ENCODE measurements at places on chromosomes 11 and 22.

DNA sequence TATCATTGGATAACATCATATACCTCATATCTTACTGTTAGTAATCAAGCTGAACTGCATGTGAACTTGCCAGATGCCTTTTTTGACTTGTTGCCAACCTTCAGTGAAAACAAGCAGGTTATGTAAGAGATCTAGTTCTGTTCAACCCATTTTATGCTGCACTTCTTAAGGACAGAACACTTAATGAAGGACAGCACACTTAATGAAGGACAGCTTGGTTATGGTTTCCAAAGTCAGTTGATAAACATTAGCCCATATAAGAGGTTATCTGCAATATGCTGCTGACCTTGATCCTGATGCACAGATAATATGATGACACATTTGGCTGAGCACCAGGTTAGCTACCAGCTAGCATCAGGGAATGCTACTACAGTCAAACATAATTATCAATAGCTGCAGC is 358.7 kb upstream of the PDGFD start:
- DNase-seq, result no peak

DNA sequence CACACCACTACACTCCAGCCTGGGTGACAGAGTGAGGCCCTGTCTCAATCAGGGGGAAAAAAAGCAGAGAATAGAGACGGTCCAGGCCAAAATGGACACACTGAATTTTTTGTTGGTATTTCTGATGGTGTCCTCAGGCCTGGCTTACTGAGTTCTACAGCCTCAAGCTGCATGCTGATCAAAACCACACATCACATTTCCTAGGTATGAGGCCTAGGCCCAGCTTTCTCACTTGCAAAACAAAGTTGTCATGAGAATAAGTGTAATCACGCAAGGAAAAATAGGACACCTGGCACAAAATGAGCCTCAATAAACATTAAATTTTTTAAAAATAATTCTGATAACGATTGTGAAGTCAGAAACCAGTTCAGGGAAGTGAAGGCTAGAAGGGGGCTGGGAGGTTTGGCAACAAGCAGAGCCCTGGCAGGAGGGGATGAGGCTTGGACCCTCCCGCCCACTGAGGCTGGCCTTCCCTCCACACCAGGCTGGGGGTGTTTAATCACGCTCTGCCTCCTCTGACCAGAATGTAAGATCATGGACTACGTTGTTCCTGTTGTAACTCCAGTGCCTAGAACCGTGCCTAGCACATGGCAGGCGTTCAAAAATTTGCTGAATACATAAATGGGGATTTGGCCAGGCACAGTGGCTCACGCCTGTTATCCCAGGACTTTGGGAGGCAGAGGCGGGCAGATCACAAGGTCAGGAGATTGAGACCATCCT is 18.1 kb downstream of the PACSIN2 start:
- DNase-seq, result no peak

DNA sequence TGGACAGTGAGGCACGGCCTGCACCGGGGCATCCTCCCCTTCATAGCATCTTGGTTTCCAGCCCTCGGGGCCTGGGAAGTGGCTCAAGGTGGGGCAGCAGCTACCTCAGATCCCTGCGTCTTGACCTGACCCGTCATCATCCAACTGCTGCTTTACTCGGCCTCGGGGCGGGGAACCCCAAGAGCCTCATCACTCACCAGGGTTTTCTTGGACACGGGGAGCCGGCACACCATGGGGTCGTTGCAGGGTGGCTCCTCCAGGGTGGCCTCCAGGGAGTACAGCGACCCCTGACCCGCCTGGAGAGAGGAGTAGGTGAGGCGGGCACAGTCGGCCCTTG is 651 bp downstream of the CTSF start:
- DNase-seq, result no peak

GRCh38 chr11:105553025-105553424 is 56.8 kb upstream of the GRIA4 start:
- DNase-seq, result no peak

DNA sequence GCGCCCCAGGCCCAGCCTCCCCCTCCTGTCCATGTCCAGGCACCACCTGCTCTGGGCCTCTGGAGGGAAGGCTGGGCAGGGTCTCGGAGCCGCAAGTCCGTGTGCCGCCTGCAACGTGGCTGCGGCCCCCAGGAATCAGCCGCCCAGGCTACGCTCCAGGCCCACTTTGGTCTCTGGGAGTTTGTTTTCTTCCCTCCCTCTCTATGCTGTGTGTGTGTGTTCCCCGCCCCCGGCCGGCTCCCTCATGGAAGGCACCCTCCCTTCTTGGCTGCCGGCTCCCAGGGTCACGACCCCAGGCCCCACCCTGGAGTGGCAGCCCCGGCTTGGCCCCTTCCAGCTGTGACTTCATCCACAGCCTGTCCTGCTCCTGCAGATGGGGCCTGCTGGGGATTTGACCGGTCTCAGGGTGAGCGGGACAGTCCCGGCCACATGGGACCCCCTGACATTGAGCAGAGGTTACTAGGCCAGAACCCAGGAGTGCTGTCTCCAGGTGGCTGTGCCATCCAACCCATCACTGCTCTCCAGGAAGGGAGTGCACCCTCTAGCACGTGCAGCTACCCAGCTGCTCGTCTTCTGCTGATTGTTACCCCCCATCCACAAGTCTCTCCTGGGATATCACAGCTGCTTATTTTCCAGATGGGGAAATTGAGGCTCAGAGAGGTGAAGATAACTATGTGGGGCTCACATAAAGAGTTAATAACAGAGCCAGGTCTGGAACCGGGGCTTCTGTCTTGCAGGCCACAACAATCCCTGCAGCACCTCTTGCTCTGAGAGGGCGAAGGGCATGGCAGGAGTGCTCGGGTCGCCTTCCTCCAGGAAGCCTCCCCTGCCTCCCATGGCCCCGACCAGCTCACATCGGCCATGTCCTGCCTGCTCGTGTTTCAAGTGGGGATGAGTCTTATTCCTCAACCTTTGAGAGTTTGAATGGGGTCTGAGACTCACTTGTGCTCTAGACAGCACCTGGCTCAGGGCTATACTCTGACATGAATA is 2.8 kb upstream of the LIF start:
- no peak for DNase-seq

DNA sequence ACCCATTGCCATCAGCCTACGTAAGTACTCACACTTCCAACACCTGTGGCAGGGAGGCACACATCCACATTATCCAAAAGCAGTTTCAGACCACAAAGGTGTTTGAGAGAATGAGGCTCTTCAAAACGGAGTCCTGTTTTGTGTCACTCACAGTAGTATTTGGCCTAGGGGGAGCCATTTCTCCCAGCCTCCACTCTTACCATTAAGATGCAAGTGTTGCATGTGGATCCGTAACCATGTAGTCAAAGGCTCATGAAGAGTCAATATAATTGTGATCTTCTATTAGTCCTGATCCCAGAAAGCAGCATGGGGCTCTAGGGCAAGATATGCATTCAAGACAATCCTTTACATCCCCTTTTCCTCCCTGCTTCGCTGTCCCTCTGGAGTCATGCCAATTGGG is 41.5 kb downstream of the IL10RA start:
- DNase-seq, result no peak

DNA sequence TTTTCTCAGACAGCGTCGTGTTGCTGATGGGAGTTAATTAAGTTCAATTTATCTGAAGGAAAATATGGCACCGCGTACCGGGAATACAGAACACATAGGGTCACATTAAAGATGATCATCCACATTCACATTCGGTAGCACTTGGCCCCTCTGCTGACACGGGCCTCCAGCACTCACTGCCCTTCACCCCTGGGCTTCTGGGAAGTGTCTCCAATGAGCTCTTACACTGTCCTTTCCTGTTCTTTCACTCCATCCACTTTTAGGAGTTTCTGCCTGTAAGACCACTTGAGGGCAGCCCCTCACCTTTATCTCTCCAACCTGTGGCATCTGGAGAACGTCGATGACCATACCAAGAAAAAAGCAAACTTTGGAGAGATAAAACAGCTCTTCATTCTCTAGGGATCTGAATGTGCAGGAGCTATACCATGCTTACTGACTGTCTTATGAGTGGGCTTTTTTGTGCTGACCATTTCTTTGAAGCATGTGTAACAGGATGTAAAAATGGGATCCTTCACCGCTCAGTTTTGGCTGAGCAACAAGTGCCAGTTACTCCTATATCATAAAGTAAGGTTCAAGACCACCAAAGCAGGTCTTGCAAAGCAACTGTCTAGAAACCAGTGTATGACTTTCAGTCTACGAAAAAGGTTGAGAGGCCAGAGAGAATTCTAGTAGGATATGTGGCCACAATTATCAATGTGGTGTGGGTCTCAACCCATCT is 1.1 kb upstream of the SERGEF start:
- no peak for DNase-seq

- DNase-seq, result no peak
Measured at GRCh38 chr11:86370922-86371594, 3.6 kb upstream of the CCDC81 start.

DNA sequence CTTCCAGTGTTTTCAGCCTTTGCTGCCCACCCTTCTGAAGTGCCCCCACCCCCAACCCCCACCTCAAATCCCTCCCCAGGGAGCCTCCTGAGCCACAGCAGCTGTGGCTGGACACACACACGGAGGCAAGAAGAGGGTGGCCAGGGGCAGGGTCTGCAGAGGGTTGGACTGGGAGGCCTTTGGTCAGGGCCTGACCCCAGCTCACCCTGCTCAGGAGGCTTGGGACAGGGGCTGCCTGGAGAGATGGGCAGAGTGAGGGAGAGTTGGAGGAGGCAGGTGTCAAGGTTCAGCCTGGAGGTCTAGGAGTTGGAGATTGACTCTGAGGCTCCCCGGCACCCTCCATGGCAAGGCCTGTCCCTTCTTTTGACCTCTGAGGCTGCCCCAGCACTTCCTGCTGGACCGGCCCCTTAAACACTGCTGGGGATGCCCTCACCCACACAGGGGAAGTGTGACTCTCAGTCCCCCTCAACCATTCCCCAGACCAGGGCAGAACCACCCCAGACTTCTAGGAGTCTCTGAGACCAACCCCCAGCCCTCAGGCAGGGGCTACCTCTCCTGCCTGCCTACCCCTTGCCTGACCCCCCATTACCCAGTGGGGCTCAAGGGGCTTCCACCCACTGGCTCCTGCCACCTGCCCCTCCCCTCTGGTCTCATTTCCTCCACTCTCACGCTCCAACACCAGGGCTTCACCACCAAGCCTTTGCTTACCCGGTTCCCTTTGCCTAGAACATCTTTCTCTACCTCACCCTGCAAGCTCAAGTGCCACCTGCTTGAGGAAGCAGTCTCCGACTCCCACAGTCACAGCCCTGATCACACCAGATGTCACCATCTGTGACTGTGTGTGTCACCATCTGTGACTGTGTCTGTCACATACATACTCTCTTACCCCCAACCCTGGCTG is 8.6 kb downstream of the ARAP1 start:
- DNase-seq, result no peak

GRCh38 chr11:27699242-27699925 is 871 bp downstream of the BDNF start:
- no peak for DNase-seq

DNA sequence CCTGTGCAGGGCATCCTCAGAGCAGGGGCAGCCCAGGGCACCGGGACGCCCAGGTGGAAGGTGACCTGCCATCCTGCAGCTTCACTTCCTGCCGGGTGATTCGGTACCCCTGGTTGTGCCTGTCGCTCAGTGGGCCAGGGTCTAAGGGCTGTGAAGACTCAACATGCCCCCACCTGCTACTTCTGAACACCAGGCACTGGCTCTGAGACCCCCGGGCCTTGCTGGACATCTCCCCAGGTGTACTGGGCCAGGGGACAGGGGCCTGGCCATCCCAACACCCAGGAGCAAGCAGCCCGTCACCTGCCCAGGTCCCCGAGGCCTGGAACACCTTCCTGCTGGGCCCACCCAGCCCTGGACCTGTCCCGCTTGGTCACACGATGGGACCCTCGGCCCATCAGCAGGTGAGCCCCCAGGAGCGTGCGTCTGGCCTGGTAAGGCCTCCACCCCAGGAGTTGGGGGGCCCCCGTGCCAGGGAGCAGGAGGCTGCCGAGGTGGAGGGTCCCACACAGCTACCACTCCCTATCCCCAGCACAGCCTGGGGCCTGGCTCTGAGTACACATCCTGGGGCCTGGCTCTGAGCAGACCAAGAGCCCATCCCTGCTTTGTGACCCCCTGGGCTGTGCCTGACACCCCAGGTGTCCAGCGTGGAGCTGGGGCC is 3.9 kb upstream of the MUC5B start:
- no peak for DNase-seq

DNA sequence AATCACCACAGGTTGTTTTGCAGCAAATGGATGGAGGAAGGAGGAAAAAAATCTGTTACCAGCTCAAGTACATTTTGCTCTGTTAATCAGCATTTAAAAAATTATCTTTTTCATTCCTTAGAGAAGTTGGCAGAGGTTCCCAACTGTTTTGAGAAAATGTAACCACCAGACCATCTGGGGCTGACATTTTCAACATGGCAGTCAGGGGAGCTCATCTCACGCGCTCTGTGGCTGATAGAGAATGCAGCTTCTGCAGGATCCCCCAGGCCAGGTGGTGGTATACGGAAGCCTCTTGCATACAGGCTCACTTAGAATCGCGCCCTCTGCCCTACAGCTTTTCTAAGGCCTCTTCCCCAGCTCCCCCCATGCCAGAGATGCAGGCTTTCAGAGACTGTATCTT is 68.0 kb upstream of the OPCML start:
- DNase-seq, result no peak

DNA sequence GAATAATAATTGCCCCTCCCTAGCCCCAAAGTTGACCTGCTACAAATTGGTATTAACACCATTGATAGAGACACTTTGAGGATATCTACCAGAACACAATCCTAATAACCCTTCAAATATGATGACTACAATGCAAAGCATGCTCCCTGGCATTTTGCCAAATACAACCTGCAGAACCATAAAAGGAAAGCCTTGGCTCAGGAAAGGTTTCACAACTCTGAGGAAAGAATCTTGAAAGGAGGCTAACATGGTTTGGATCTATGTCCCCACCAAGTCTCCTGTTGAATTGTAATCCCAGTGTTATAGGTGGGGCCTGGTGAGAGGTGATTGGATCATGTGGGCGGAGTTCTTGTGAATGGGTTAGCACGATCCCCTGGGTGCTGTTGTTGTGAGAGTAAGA is 140.4 kb upstream of the ARHGAP42 start:
- DNase-seq, result no peak

- DNase-seq, result no peak
Measured at GRCh38 chr11:2298131-2298794, 3.5 kb downstream of the C11orf21 start.

- no peak for DNase-seq
Measured at GRCh38 chr11:117816151-117816741, 8.3 kb downstream of the FXYD2 start.

- DNase-seq, result no peak
Measured at GRCh38 chr11:111882202-111882601, 2.9 kb downstream of the CFAP68 start.

- DNase-seq, result no peak
Measured at GRCh38 chr11:4180441-4181183, 86.0 kb downstream of the RRM1 start.

DNA sequence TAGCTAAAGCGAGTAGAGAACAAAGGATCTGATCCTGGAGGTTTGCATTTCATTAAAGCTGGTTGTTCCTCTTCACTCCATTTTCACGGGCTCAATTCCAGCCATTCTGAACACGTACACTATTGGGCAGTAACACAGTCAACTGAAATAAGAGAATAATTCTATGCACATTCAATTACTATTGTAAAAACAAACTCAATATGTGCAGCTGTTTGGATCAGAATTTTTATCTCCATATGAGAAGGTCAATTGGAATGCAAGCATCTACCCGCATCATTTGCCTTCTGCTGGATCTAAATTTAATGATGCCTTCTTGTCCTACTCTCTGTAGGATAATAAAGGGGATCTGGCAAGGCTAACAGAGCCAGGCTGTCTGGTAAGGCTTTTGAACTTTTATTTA is 562.8 kb upstream of the CCDC179 start:
- DNase-seq, result no peak

- no peak for DNase-seq
Measured at GRCh38 chr11:34194576-34195335, 89.3 kb downstream of the NAT10 start.

- DNase-seq, result no peak
Measured at GRCh38 chr11:132814410-132814809, 717.9 kb downstream of the OPCML start.
